Stimulated activated CD8-positive, alpha-beta memory T cell treated with anti-CD3 and anti-CD28 coated beads, Interleukin-2, amount 100 ng/mL, for 1 hour (primary cell): ENCODE measurements at places on chromosomes 16 and 17.

DNA sequence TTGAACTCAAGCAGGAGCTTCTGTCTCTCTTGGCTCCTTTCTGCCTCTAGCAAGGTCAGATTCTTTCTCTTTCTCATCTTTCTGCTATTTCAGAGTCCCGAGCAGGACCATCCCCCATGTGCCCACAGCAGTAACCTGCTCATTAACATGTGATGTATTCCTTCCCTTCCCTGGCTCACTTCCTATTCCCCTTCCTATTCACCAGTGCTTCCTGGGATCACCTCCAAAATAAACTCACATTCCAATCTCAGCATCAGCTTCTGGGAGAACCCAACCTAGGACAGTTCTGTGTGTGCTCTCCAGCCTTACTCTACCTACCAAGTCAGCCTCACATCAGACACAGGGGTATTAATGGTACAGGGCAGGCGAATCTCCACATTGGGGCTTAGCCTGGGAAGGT is 546.4 kb upstream of the SALL1 start:
- no peak for DNase-seq

DNA sequence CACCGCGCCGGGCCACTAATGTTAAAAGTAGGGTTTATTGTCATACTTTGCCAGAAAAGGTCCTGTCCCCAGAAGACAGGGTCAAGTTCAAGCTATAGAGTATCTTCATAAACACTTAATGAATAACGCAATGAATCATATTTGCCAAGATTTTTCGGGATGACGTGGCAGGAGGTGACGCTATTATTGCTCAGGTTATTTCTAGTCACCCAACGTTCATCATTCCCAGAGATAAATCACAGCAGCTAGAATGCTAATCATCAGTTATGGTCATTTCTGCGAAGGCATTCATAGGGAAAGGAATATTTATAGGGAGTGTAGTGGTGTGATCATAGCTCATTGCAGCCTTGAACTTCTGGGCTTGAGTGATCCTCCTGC is 2.0 kb downstream of the TMC5 start:
- DNase-seq, result no peak

DNA sequence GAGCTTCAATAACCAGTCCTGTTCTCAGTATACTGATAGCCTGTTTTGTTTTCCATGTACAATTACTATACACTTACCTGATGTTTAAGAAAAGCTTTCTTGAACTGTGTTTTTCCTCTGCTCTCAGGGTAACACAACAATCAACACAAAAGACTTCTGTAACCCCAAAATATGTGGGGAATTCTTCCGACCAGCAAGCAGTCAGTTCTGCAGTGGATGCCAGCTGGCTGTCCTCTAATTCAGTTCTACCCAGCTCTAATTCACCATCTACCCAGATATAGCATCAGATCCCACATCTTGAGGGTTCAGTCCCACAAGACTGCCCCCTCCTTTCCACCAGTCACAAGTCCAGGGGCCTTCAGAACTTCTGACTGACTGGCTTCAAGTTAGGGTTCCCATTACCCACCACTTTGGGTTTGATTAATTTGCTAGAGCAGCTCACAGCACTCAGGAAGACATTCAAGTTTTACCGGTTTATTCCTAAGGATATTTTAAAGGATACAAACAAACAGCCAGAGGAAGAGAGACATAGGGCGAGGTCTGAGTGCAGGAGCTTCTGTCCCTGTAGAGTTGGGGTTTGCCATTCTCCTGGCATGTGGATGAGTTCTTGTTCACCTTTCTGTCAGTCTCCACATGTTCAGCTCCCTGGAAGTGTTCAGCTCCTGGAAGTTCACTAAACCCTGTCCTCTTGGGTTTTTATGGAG is 178.2 kb downstream of the CHD9 start:
- DNase-seq, result no peak

- no peak for DNase-seq
These were observed 34.0 kb downstream of the UBE2G1 start for GRCh38 chr17:4332296-4332970.

- DNase-seq, result no peak
These were observed 27.2 kb upstream of the STAC2 start for GRCh38 chr17:39252788-39253460.

GRCh38 chr17:40331743-40332641 is 23.0 kb downstream of the RARA start:
- no peak for DNase-seq

GRCh38 chr17:76686538-76687297 is 24.0 kb downstream of the MXRA7 start:
- no peak for DNase-seq

GRCh38 chr17:18967916-18968315 is 16.0 kb downstream of the SLC5A10 start:
- DNase-seq, result no peak

GRCh38 chr17:48012151-48012520 is 25.5 kb downstream of the COPZ2 start:
- no peak for DNase-seq

GRCh38 chr16:74577882-74578366 is 29.0 kb downstream of the GLG1 start:
- no peak for DNase-seq

GRCh38 chr16:63461248-63461841 is 1425.1 kb upstream of the CDH8 start:
- no peak for DNase-seq

GRCh38 chr17:80124351-80124981 is 22.5 kb downstream of the EIF4A3 start:
- DNase-seq, result no peak

GRCh38 chr17:63537991-63538692 is 12.1 kb upstream of the DCAF7 start:
- DNase-seq, result no peak

GRCh38 chr17:81163703-81164370 is 1.5 kb upstream of the PVALEF start:
- no peak for DNase-seq

DNA sequence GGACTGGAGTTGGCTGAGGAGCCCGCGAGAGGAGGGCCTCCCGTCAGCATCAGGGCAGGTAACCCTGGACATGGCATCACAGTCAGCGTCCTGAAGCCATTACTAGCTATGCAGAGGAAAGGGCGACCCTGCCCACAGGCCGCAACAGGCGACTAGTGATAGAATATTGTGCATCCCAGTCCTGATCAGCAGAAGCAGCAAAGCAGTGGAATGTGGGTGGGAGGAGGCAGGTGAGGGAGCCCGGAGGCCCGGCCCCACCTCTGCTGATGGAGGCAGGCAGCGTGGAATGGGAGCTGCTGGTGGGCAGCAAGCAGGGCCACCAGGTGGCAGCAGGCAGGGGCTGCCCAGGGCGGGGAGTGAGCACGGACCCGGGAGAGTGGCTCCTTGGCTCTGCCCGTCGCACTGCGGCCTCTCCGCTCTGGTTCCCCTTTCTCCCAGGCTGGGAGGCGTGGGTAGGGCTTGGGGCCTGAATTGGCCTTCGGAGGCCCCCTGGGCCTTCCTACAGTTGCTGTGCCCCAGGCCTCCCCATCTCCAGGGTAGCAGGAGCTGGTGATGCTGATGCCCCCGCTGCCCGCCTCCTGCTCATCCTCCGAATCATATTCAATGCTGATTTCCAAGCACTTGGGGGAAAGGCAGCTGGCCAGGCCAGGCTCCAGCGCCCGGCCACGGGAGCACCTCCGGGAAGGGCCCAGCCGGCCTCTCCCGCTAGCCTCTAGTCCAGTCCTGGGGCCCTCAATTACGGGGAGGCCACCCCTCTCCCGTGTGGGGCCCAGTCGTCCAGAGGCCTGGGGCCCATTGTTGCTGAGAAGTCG is 20.2 kb downstream of the TSPOAP1 start:
- DNase-seq, result no peak

DNA sequence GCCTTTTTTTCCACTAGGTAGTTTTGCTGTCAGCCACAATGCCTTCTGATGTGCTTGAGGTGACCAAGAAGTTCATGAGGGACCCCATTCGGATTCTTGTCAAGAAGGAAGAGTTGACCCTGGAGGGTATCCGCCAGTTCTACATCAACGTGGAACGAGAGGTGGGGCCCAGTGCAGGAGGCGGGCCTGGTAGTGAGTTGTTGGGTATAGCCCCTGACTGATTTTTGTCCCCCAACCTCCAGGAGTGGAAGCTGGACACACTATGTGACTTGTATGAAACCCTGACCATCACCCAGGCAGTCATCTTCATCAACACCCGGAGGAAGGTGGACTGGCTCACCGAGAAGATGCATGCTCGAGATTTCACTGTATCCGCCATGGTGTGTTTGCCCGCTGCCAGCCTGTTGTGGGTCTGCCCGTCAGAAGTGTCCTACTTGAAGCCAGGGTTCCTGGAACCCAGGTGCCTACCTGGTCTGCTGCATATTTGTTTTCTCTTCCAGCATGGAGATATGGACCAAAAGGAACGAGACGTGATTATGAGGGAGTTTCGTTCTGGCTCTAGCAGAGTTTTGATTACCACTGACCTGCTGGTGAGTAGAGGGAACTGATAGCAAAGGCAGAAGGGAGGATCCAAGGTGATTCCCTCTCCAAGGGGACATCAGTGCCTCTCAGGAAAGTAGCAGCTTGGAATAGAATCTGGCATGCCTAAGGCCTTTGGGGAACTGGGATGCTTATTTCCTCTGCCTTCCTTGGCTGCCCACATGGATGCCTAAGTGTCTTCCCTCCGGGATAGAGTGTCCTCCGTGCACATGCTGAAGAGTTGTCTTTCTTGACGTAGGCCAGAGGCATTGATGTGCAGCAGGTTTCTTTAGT is 1.9 kb upstream of the CD68 start:
- no peak for DNase-seq

- DNase-seq, result no peak
These were observed 17.7 kb downstream of the KRT9 start for GRCh38 chr17:41553987-41554680.

DNA sequence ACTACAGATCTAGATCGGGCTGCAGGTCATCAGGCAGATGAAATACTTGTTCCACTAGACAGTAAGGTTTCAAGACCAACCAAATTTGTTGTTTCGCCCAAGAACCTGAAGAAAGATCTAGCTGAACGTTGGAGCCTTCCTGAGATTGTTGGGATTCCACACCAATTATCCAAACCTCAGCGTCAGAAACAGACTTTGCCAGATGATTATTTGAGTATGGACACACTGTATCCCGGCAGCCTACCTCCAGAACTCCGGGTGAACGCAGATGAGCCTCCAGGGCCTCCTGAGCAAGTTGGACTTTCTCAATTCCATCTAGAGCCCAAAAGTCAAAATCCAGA is 14.4 kb downstream of the LRRC37B start:
- DNase-seq, result no peak
